Fibroblast of lung (primary cell): ENCODE measurements at places on chromosomes 13 and 19.

GRCh38 chr19:32138416-32138815, 207.0 kb upstream of the ZNF507 start:
- DNase-seq: no peak

DNA sequence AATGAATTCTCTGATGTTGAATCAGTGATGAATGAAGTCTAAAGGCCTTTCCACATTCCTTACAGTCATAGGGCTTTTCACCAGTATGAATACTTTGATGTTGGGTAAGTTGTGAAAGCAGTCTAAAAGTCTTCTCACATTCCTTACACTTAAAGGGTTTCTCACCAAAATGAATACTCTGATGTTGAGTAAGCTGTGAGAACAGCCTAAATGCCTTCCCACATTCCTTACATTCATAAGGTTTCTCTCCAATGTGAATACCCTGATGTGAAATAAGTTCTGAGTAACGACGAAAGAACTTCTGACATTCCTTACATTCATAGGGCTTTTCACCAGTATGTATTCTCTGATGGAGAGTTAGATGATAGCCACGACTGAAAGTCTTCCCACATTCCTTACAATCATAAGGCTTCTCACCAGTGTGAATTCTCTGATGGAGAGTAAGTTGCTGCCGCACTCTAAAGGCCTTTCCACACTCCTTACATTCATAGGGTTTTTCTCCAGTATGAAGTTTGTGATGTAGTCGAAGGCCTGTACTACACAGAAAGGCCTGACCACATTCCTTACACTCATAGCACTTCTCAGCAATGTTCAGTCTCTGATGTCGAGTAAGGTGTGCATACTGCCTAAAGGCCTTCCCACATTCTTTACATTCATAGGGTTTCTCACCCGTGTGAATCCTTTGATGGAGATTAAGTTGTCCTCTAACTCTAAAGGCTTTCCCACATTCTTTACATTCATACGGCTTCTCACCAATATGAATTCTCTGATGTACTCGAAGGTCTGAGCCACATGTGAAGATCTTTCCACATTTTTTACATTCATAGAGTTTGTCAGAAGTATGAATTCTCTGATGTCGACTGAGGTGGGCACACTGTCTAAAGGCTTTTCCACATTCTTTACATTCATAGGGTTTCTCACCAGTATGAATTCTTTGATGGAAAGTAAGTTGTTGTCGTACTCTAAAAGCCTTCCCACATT, 19.9 kb downstream of the ZFP30 start:
- peak; percentile 8 for DNase-seq

- no peak for DNase-seq
Observed at GRCh38 chr19:1810439-1811160, 1.5 kb downstream of the ATP8B3 start.

DNA sequence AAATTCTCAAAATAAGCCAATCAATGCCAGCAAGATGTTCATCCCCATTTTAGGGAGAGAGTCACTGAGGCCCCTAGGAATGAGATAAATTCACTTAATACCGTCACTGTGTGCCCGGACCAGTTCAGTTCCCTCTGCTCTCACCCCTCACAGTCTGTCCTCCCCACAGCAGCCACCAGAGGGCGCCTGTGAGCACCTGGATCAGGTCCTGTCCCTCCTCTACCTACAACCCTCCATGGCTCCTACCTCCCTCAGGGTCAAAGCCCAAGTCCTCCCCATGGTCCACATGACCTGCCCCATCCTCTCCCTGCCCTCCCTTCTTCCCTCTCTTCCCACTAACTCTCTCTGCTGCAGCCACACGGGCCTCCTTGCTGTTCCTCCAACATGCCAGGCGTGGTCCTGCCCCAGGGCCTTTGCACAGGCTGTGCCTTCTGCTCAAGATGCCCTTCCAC, 42.0 kb upstream of the NFIC start:
- DNase-seq: no peak

DNA sequence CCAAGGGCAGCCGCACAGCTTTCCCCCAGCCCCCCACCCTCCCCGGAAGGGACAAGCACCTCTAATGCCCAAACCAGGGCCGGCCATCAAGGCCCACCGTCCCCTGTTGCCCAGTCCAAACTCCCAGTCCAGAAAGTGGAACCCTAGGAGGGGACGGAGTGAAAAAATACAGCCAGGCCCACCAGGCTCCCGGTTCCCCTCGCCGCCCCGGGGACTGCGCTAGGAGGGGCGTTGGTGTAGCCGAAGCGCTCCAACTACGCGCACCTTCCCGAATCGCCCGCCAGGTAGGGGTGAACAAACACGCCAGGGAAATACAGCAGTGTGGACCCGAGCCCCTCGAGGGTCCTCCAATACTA, 1.3 kb downstream of the KLF16 start:
- no peak for DNase-seq

DNA sequence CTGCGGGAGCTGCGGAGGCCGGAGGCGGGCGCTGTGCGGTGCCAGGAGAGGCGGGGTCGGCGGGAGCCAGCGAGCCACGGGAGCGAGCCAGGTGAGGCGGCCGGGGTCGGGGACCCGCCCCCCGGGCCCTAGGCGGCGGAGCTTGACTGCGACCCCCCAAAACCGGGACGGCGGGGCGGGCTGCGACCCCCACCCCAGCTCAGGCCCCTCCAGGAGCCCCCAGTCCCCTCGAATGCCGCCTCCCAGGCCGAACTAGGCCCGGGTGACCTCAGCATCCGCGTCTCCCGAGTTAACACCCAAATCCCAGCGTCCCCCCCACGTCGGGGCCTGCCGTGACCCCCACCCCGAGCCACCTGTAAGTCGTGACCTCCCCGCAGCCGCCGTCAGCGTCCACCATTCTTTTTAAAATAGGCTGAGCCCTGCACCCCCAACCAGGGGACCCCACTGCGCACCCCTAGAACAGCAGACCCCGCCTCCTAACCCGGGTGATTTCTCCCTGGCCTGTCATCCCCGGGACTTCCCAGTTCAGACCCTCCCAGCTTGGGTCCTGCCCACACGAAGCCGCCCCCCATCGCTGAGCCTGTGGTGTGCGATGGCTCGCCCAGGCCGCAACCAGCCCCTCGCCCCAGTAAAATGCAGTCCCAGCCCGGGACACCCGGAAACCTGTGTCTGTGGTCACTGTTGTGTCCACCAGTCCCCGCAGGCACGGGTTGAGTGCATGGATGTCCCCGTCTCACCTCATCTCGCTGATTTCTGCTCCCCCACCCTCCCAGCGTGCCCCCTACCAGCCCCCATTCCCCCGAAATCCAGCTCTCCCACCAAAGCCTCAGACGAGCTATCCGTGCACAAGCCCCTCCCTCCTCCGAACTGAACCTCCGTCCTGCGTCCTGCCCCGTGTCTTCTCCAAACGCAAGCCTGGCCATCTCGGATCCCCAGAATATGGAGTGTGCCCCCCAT, 551 bp downstream of the FZR1 start:
- no peak for DNase-seq

DNA sequence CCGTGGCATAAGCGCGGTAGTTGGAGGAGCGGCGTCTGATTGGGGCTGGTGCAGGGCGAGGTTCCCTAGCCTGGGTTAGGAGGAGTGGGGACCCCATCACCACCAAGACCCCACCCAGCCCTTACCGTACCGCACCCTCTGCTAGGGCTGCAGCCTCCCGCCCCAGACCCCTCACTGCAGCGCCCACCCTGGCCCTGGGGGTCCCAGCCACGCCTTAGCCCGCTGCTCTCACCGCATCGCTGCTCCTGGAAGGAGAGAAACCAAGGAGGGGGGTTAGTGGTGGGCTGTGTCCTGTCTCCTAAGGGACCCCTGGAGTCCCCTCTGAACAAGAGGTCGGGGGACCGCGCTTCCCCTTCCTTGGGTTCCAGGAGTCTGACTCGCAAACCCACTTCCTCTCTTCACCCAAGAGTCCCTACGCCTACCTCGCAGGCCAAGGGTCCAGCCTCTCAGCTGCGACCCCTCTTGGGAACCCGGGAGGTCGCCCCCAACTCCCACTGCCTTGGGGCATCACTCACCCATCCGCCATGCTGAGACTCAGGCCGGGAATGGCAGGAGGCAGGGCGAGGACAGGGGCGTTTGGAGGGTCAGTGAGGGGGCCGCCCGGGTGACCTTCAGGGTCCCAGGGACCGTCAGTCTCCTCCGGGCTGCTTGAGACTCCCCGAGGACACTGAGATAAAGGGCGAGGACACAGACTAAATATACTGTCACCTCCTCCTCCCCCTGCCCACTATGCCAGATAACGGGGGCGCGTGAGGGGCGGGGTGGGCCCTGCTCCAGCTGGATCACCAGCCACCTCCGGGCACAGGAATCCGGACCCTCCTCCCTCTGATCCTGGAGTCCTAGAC, at the start of gene TNNI3:
Gene TNNI3 (minus strand): TSS at position 669 of the 845 bp plus-strand sequence. CDS start 143 bp downstream, at position 526.
- DNase-seq: no peak

GRCh38 chr13:19818223-19818842, 35.6 kb upstream of the PSPC1 start:
- no peak for DNase-seq

- no peak for DNase-seq
Observed at GRCh38 chr19:1136201-1136600, 32.4 kb downstream of the GPX4 start.

DNA sequence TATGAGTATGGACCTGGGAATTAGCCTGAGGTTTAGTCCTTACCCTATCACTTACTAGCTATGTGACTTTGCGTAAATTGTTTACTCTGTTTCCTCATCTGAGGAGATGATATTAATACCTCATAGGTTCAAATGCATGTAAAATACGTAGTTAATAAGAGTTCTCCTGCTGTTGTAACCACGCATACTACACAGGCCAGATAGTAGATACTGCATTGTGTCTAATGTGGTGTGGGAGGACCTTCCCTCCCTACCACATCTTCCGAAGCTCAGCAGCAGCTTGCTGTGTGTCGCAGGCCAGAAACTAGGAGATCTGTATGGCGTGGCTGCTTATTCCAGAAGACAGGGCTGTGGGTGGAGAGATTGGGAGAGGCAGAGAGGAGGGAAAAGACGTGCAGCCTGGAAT, 23.0 kb downstream of the GTF2F2 start:
- DNase-seq: peak; percentile 33

DNA sequence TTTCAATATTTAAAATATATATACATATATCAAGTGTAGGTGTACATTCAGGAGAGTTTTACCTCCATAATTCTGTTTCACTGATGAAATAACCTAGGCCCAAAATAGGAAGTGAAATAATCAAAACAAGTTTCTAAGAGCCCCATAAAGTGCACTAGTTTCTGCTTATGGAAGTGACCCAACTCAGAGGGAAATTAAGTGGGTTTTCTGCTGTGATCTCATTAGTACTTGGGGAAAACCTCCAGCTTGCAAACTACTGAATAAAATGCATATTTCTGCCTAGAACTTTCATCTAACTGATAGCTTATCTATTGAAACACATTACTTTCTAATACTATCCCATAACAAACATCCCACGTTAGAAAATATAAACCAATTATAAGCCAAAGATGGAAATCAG, 45.4 kb upstream of the MIR17HG start:
- DNase-seq: no peak

GRCh38 chr19:3398900-3399278, 32.5 kb downstream of the NFIC start:
- no peak for DNase-seq

DNA sequence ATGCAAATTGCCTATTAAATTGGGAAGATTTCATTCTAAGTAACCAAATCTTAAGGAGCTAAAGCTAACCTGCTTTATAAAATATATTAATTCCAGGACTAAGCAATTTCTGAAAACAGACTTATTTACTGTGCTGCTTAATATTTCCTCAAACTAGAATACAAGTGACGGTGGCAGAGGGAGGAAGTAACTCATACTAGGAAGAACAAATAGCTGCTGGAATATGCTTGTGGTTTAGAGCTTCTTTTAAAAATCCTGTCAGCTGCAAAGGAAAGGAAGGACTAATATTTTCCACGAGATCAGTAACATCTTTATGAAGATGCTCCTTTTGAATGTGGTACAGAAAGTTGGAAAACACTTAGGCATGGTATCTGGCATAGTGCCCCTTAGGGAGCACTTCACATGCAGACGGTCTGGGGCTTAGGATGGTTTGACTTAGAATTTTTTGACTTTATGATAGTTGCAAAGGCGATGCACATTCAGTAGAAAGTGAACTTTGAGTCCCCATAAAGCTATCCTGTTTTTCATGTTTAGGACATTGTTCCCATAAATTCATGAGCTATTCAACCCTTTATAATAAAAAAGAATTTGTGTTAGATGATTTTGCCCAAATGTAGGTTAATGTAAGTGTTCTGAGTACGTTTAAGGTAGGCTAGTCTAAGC, 3.4 kb upstream of the HNRNPA1L2 start:
- no peak for DNase-seq

DNA sequence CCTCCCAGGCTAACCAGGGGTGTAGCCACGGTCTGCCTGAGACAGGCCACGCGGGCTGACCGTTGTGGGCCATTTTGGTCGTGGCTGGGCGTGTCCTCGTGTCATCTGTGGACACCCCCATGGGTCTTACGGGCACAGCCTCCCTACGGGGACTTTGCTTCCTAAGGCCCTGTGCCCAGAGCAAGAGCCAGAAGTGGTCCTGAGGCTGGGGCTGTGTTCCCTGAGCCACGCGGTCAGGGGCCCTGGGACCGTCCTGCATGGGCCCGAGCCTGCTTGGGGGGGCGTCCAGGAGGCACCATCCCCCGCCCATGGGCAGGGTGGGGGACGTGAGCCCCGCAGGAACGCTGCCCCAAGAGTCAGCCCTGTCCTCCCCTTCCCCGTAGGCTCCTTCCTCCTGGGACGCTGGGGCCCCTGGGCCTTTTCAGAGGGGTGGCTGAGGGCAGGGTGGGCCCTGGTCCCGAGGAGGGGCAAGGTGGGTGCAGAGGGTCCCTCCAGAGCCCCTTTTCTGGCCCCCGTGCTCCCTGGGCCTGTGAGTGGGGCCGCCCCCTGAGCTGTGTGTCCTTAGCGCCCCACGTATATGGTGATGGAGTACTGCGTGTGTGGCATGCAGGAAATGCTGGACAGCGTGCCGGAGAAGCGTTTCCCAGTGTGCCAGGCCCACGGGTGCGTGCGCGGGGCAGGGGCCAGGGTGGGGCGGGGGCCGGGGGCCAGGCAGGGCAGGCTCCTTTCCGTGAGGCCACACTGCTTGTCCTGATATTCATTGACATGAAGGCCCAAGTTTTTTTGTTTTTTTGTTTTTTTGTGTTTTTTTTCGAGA, 13.4 kb downstream of the STK11 start:
- no peak for DNase-seq

DNA sequence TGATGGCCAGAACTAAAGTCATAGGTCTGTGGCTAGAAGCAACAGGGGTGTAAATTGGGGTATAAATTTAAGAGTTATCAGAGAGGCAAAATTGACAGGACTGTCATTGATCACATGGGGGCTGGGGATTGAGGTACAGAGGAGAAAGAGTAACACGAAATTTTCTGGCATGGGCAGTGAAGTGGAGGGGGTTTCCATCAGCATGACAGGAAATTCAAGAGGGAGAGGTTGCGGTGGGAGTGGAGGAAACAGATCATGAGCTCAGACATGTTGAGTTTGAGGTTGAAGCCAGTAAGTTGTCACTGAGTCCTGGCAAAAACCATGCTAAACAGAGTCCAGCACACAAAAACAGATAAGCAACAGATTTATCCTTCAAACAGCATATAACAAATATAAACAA, 192.1 kb upstream of the TSC22D1 start:
- DNase-seq: no peak
